ENCODE measurements at places on chromosomes 2 and 18. TPM values are rescaled to one million over a fixed set of nuclear protein-coding genes. Genes with fewer than 3 reads are reported as not detected.

- no peak overlapping the region for H3K27ac ChIP-seq
- H3K27me3 ChIP-seq, result no peaks in the 10 kb centered on the region
- no peak for DNase-seq
- H3K36me3 ChIP-seq, result no peaks in the 10 kb centered on the region
- no peak overlapping the region for H3K4me3 ChIP-seq
Measured at GRCh38 chr2:21270083-21270491, 146.3 kb downstream of the TDRD15 start.

DNA sequence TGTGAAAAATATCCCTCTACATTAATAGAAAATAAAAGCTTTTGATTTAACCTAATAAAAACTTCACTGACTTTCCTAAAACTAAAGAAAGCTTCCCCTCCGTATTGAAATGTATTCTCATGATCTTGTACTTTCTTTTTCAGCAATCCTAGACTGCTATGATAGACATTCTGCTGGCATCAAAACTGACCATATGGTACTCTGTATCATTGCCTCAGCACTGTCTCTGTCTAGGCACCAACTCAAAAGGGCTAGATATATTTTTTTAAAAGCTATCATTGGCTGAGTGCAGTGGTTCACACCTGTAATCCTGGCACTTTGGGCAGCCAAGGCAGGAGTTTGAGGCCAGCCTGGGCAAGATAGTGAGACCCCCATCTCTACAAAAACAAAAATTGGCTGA lies 32.9 kb downstream of the CDKL4 start:
- no peaks in the 10 kb centered on the region for H3K27me3 ChIP-seq
- no peak for DNase-seq
- no peaks in the 10 kb centered on the region for H3K36me3 ChIP-seq
- no peaks in the 10 kb centered on the region for H3K4me1 ChIP-seq
- H3K27ac ChIP-seq, result no peak overlapping the region
- no peak overlapping the region for H3K4me3 ChIP-seq

- DNase-seq, result no peak
- H3K27ac ChIP-seq, result no peak overlapping the region
- H3K36me3 ChIP-seq, result no peaks in the 10 kb centered on the region
- no peak overlapping the region for H3K4me3 ChIP-seq
- no peaks in the 10 kb centered on the region for H3K27me3 ChIP-seq
Measured at GRCh38 chr2:199870581-199870980, 19.6 kb upstream of the FTCDNL1 start.

DNA sequence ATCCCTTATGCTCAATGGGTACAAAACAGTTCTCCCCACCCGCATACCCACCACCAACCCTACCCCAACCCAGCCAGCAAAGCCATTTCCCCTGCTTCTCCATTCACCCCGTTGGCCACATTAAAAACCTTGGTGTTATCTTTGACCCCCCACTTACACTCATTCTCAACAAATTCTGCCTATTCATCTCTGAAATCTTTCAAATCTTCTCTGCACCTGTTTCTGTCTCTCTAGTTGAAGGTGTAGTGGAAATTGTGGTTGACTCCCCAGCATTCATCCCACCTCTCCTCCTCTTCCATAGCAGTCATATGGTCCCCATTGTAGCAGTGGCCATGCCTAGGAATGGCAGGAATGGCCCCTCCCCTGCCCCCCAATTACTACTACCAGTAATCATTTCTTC lies 20.5 kb upstream of the TET3 start:
- no peaks in the 10 kb centered on the region for H3K27me3 ChIP-seq
- H3K27ac ChIP-seq, result no peak overlapping the region
- H3K36me3 ChIP-seq, result peaks cover 6% of the 10 kb centered on the region
- no peak for DNase-seq

DNA sequence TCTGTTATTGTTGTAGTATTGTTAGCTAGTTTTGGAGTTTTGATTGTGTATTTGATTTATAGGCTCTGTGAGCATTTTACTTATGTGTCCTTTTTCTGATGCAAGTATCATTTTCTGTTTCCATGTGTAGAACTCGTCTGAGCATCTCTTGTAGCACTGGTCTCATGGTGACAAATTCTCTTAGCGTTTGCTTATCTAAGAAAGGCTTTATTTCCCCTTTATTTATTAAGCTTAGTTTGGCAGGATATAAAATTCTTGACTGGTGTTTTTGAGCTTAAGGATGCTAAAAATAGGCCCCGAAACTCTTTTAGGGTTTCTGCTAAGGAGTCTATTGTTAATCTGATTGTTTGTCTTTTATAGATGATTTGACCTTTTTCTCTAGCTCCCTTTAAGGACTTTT lies 57.6 kb upstream of the THUMPD2 start:
- H3K4me1 ChIP-seq, result no peaks in the 10 kb centered on the region
- no peaks in the 10 kb centered on the region for H3K27me3 ChIP-seq
- no peak overlapping the region for H3K27ac ChIP-seq
- no peak for DNase-seq

DNA sequence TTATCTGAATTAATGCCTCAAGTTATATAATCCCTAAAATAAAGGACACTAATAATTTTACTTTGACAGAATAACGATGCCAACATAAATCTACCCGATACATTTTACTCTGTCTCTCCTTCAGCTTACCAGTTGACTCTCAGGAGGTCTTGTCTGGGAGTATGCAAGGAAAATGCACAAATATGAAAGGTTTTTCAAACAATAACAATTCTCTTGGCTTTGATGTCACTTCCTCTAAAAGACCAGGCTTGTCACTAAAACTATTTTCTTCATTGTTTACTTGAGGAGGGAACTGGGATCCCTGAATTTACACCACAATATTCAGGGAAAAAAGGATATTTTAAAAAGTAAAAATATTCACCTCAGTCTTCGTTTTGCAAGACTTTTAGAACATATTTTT lies 97.2 kb downstream of the SOS1 start:
- DNase-seq, result no peak
- H3K27ac ChIP-seq, result no peak overlapping the region
- peaks cover 32% of the 10 kb centered on the region for H3K4me1 ChIP-seq
- H3K27me3 ChIP-seq, result no peaks in the 10 kb centered on the region
- peaks cover 55% of the 10 kb centered on the region for H3K36me3 ChIP-seq

- H3K36me3 ChIP-seq, result no peaks in the 10 kb centered on the region
- no peak overlapping the region for H3K4me3 ChIP-seq
- no peak overlapping the region for H3K27ac ChIP-seq
- H3K4me1 ChIP-seq, result no peaks in the 10 kb centered on the region
- DNase-seq, result no peak
Measured at GRCh38 chr2:21356857-21357255, 233.1 kb downstream of the TDRD15 start.

GRCh38 chr2:58039170-58039611 lies 7.4 kb upstream of the VRK2 start:
- H3K4me1 ChIP-seq, result peaks cover 22% of the 10 kb centered on the region
- no peaks in the 10 kb centered on the region for H3K27me3 ChIP-seq
- peak overlapping the region; percentile 41 for H3K4me3 ChIP-seq
- no peaks in the 10 kb centered on the region for H3K36me3 ChIP-seq
- peak; percentile 78 for DNase-seq

DNA sequence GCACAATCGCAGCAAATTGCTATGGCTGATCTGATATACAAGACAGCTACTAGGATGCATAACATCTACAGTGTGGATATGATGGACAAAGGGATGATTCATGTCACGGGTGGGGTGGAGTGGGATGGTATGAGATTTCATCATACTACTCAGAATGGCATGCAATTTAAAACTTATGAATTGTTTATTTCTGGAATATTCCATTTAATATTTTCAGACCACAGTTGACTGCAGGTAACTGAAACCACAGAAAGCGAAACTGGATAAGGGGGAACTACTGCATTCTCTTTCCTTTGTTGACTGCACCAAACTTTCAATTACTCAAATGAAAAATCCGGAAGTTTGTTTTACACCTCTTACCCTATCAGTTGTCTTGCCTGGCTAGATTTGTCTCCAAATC lies 94.4 kb upstream of the NEUROD1 start:
- no peaks in the 10 kb centered on the region for H3K36me3 ChIP-seq
- no peak overlapping the region for H3K4me3 ChIP-seq
- no peak for DNase-seq
- H3K27ac ChIP-seq, result no peak overlapping the region

DNA sequence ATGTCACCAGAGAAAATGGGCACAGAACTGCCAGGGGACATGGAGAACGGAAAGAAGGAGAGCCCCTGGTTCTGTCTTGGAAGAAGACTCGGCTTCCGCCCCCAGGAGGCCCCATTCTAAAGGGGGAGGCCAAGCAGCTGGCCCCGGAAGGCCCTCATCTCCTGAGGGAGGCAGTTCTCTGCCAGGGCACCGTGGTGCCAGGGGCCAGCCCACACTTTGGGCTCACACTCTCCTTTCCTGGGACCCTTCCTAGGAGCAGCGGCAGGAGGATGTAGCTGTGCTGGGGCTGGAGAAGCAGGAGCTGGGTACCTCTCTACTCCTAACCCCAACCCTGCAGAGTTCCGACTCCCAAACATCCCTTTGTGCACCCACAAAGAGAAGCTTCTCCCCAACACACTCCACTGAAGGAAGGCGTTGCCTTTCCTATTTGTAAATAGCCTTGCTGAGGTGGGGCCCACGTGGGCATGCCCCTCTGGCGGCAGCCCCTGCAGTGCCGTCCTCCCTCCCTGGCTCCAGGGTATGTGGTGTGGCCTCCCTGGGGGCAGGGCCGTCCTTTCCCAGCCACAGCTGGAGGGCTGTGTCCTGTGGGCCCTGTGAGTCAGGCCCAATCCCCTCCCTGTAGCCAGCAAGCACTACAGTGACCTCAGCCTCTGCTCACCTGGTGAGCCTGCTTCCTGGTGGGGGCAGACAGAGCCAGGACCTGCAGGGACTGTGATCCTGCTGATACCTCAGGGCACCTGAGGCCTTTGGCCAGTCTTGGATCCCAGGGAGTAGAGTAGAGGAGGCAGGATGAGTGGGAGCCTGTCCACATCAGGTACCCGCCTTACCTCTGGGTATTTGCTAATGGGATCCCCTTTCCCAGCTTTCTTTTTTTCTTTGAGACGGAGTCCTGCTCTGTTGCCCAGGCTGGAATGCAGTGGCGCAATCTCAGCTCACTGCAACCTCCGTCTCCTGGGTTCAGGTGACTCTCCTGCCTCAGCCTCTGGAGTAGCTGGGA lies 26.6 kb downstream of the ZFP36L2 start:
- no peaks in the 10 kb centered on the region for H3K36me3 ChIP-seq
- H3K27me3 ChIP-seq, result no peaks in the 10 kb centered on the region
- no peak overlapping the region for H3K27ac ChIP-seq

GRCh38 chr2:189232759-189233406 lies 53.3 kb upstream of the COL5A2 start:
- no peaks in the 10 kb centered on the region for H3K27me3 ChIP-seq
- H3K27ac ChIP-seq, result no peak overlapping the region
- no peaks in the 10 kb centered on the region for H3K4me1 ChIP-seq
- H3K36me3 ChIP-seq, result no peaks in the 10 kb centered on the region
- no peak overlapping the region for H3K4me3 ChIP-seq
- DNase-seq, result no peak

- no peaks in the 10 kb centered on the region for H3K27me3 ChIP-seq
- no peaks in the 10 kb centered on the region for H3K36me3 ChIP-seq
- H3K27ac ChIP-seq, result no peak overlapping the region
- DNase-seq, result no peak
- H3K4me1 ChIP-seq, result no peaks in the 10 kb centered on the region
Measured at GRCh38 chr18:6743999-6744398, 14.5 kb downstream of the ARHGAP28 start.

- H3K27me3 ChIP-seq, result no peaks in the 10 kb centered on the region
- DNase-seq, result no peak
- no peaks in the 10 kb centered on the region for H3K36me3 ChIP-seq
- no peak overlapping the region for H3K27ac ChIP-seq
- no peak overlapping the region for H3K4me3 ChIP-seq
- H3K4me1 ChIP-seq, result no peaks in the 10 kb centered on the region
Measured at GRCh38 chr2:12700989-12701388, 15.7 kb upstream of the TRIB2 start.

GRCh38 chr2:150487537-150488429 lies at the start of gene RND3:
RND3 (minus strand) TSS chr2:150487667; CDS start chr2:150487417, 250 bp downstream.
- H3K4me3 ChIP-seq, result no peak within 1 kb of the TSS
- peak; percentile 45 for DNase-seq
- H3K4me1 ChIP-seq, result no peaks in the 10 kb centered on the region
- H3K36me3 ChIP-seq, result no peaks in the 10 kb centered on the region

GRCh38 chr2:18752022-18752493 lies 162.7 kb upstream of the NT5C1B start:
- no peaks in the 10 kb centered on the region for H3K36me3 ChIP-seq
- H3K4me3 ChIP-seq, result no peak overlapping the region
- H3K27ac ChIP-seq, result no peak overlapping the region
- H3K4me1 ChIP-seq, result no peaks in the 10 kb centered on the region
- no peak for DNase-seq

- H3K4me1 ChIP-seq, result peaks cover 9% of the 10 kb centered on the region
- H3K27ac ChIP-seq, result no peak overlapping the region
- H3K4me3 ChIP-seq, result no peak overlapping the region
- no peaks in the 10 kb centered on the region for H3K36me3 ChIP-seq
Measured at GRCh38 chr18:23448291-23448690, 4.8 kb upstream of the RIOK3 start.

- H3K27me3 ChIP-seq, result no peaks in the 10 kb centered on the region
- no peak for DNase-seq
- no peak overlapping the region for H3K4me3 ChIP-seq
- no peaks in the 10 kb centered on the region for H3K4me1 ChIP-seq
- H3K27ac ChIP-seq, result no peak overlapping the region
Measured at GRCh38 chr18:9684881-9685614, 23.1 kb upstream of the RAB31 start.

CELF4 gene
- not detected for total RNA-seq

UGT1A3 gene
- not detected for total RNA-seq

DSEL gene
- not detected for total RNA-seq

RTP5 gene
- total RNA-seq, result not detected

C2orf15 gene
- total RNA-seq, result 2.0 TPM

TTR gene
- not detected for total RNA-seq

NTSR2 gene
- not detected for total RNA-seq

WDR54 gene
- 130 TPM for total RNA-seq

TCF23 gene
- not detected for total RNA-seq

GPR55 gene
- 2.9 TPM for total RNA-seq

Measured in Karpas-422 (cell line).